ENCODE measurements at places on chromosomes 1 and 21.

- DNase-seq, result no peak
Observed at GRCh38 chr1:163439471-163439870, 117.7 kb downstream of the NUF2 start.

- no peak for DNase-seq
Observed at GRCh38 chr1:70778934-70779333, 268.7 kb downstream of the PTGER3 start.

DNA sequence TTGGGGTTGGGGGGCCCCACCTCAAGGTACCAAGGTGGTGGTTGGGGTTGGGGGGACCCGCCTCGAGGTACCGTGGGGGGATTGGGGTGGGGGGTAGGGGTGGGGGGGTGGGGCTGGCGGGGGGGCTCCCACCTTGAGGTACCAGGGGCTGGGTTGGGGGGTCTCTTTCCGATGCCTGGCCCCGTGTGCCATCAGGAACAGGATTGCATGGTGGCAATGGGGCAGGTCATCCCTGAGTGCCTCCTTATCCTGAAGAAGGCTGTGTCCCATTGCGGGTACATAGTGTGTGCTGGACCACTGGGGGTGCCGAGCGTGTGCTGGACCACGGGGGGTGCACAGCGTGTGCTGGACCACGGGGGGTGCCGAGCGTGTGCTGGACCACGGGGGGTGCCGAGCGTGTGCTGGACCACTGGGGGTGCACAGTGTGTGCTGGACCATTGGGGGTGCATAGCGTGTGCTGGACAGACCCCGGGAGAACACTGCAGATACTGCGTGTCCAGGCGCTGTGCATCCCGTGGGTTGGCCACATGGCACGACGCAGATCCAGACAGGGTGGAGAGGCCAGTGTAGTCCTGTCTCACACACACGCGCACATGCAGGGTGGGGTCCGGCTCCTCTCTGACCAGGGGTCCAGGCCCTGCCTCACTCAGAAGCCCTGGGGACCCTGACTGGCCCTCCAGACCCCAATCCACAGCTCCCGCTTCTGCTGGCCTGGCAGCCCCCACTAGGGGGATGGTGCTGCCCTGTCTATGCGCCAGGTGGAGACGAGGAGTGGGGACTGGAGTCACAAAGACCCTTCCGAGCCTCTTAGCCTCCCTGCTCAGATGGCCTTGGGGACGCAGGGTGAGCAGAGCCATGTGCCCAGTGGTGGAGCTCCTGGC lies 4.2 kb downstream of the SCNN1D start:
- no peak for DNase-seq

DNA sequence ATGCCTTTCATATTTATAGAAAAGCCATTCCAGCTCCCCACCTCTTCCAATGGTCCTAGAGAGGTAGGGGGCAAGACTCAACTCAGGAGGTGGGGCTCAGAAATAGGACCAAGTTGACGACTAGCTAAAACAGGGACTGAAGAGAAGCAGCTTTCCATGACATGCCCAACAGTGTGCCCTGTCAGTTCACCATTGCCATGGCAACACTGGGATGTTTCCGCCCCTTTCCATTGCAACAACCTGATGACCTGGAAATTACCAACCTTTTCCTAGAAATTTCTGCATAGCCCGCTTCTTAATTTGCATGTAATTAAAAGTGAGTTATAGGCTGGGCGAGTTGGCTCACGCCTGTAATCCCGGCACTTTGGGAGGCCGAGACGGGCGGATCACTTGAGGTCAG lies 22.4 kb upstream of the INTS3 start:
- DNase-seq, result no peak

- DNase-seq, result no peak
Observed at GRCh38 chr1:221104596-221104995, 225.4 kb downstream of the HLX start.
